Fibroblast of skin of abdomen (primary cell): ENCODE measurements at places on chromosomes 7 and 10.

GRCh38 chr10:50538555-50539398 is 85.0 kb downstream of the SGMS1 start:
- no peak for DNase-seq

DNA sequence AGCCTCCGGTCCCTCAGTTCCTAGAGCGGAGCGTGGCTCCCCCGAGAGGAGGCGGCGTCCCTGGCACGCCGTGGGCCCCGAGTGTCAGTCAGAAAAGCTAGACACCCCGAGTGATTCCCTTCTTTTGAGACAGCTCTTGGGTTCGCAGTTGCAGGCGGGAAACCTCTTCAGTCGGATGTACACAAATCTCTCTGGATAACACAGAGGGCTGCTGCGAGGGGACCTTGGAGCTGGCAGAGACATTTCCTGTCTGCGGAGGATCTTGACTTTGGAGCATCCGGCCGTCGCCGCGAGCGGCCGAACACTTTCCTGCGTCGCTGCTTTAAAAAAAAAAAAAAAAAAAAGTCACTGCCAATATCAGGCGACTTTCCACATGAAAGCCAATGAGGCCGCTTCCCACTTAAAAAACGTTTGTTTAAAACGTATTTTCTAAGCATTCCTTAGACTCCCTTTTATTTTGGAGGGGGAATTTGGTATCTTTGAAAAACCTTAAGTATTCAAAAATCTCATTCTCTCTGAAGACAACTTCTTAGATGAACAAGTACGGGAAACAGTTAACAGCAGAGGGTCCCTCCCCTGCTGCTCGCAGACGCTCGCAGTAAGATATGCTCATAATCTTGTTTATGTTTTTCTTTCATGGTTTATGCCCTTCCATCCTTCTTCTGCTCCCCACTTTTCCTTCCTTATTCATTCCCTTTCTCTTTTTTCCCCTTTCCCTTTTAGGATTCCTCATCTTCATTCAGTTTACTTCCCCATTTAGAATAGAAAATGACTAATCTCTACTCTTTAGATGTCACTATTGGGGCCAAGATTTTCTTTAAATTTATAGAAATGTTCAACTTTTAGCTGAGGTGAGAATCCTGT is 10.0 kb downstream of the HHEX start:
- peak; percentile 51 for DNase-seq

GRCh38 chr10:51602326-51602725 is 97.1 kb downstream of the CSTF2T start:
- DNase-seq, result peak; percentile 26

- DNase-seq, result peak; percentile 81
These were observed 90.4 kb downstream of the KIAA1549 start for GRCh38 chr7:138890499-138891445.

DNA sequence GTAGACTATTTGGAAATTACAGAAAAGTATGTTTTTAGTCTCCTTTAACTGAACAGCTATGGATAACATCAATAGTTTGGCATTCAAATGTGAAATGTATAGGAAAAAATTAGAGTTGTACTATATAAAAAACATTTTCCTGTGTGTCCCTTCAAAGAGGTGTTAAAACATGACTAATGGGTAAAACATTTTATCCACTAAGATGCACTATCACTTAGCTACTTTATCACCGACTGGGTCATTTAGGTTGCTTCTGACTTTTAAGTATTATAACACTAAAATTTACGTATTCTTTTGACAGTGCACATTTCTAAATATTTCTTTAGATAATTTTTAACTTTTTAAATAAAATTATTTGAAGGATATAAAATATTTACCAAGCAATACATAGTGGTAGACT is 77.6 kb downstream of the UBE2H start:
- DNase-seq, result no peak

DNA sequence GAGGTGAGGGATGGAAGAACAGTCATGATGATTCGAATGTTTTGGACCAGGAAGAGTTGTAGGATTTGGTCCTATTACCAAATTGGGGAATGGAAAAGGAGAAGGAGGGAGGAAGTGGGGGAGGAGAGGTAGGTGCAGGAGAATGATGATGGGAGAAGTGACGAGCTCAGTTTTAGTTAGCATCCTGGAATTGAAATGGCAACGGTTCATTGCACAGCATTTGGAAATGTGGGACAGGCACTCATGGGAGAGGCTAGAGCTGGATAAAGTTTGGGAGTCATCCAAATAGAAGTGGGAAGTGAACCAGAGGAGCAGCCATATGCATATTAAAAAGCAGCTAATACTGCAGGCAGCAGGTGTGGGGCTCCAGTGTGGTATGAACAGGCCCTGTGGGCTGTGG is 253.6 kb downstream of the SORCS3 start:
- DNase-seq, result no peak

- DNase-seq, result no peak
These were observed 99.2 kb upstream of the PCBD1 start for GRCh38 chr10:70987396-70988130.

DNA sequence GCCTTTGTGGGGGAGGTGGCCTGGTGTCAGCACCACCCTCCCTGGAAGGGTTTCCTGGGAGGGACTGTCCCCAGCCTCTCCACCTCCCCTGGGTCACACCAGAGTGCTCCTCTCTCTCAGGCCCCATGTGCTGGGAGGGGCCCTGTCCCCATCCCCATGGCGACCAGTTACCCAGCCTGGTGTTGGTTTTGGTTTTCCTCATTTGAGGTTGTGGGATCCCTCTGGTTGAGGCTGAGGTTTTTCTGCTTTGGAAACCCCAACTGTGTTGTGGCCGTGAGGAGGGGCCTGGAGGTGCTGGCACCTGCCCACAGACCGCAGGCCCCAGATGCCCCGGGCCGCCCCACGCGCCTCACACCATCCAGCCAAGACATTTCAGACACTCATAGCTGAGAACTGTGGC is 106.3 kb downstream of the GRK5 start:
- no peak for DNase-seq

DNA sequence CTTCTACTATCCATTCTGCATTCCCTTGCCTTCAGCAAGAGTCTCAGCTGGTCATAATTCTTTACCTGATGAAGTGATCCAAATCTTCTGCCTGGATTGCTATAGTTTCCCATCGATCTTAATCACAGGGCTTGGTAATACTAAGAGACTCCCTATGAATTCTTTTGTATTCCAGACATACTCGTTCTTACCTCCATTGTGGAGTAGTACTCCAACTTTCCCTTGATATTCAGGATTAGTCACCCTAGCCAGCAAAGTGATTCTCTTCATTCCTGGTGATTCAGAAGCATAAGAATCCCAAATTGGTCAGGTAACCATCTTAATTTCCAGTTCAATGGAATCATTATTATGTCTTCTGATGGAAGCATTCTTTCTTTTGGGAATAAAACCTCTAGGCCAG is 96.7 kb downstream of the TWIST1 start:
- peak; percentile 74 for DNase-seq

DNA sequence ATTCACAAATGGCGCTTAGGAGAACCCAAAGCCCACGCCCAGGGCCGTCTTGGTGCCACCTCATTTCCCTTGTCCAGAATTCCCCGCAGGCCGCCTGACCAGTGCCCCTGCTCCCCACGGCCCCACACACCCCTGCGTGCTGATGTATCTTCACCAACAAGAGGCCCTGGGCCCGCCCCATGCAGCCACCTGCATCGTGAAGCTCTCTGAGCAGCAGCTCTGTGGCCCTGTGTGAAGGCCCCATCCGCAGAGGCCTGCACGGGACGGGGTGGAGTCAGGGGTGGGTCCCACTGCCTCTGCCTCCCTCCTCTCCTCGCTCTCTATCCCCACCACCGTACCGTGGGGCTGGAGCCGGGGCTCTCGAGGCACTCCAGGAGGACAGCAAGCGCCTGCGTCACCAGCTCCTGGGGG is 14.7 kb downstream of the BRAT1 start:
- no peak for DNase-seq

GRCh38 chr10:46310851-46311250 is 24.1 kb downstream of the ANTXRL start:
- no peak for DNase-seq

- peak; percentile 10 for DNase-seq
These were observed 219.3 kb upstream of the MKLN1 start for GRCh38 chr7:131108212-131108940.

- no peak for DNase-seq
These were observed 25.6 kb downstream of the MDH2 start for GRCh38 chr7:76073335-76073990.

- no peak for DNase-seq
These were observed 55.7 kb upstream of the CDK1 start for GRCh38 chr10:60722623-60723022.

- DNase-seq, result no peak
These were observed 458.0 kb upstream of the GALNT17 start for GRCh38 chr7:70673778-70674570.

GRCh38 chr7:285731-286130 is 4.2 kb upstream of the FOXL3 start:
- no peak for DNase-seq

GRCh38 chr7:128908750-128909624 is 1.5 kb downstream of the KCP start:
- DNase-seq, result no peak

GRCh38 chr7:47380325-47381133 is 201.4 kb downstream of the TNS3 start:
- peak; percentile 45 for DNase-seq

DNA sequence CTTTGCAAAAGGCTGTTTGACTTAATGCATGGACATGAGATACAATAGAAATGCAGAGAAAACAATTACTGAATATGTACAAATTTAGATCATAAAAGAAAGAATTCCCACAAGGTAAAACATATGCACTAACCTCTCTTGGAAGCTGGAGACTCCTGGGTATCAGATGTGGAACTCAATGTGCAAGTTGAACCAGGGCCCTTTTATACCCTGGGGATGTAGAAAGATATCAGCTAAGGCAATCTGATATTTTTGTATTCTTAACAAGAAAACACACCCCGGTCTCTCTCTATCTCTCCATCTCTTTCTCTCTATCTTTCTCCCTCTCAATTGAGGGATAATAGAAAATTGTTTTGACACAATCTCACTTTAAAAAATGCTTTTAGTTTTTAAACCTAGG is at the start of gene IDI2:
Gene IDI2 (minus strand): TSS at position 177 of the 400 bp plus-strand sequence. CDS start 1,136 bp downstream, outside the sequence.
- no peak for DNase-seq

DNA sequence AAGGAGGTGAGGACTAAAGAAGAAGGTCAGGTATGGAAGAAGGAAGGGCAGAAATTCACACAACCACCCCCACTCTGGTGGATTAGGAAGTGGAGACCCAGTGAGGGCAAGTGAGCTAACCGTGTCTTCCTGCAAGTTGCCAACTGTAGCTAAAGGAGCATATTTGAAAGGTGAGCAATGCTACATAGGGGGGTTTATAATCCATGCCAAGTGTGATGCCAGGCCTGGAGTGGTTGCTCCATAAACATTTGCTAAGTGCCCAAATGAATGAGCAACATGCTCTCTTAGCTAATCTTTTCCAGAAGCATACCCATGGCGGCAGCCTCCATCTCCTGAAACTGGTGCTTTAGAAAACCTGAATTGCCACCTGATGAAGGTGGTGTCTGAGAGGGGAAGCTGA is 121.6 kb downstream of the LRRC18 start:
- DNase-seq, result no peak

DNA sequence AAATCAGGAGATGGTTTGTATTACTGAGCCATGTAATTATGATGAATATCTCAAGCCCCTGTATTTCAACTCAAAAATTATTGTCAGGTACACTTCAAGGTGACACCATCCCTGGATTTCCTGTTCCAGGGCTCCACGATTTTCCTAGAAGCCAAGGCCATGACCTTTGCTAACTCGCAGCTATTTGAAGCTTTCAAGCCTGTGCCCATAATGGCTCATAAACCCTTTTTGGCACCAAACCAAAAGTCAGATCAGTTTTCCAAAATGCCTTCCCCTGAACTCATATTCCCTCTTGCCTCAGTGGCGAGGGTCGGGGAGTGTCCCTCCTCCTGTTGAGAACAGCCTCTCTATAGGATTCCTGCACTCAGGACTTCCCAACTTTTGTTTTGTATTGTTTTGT is 70.8 kb downstream of the HIP1 start:
- no peak for DNase-seq

GRCh38 chr10:9766762-9767161 is 1250.9 kb upstream of the CELF2 start:
- no peak for DNase-seq

DNA sequence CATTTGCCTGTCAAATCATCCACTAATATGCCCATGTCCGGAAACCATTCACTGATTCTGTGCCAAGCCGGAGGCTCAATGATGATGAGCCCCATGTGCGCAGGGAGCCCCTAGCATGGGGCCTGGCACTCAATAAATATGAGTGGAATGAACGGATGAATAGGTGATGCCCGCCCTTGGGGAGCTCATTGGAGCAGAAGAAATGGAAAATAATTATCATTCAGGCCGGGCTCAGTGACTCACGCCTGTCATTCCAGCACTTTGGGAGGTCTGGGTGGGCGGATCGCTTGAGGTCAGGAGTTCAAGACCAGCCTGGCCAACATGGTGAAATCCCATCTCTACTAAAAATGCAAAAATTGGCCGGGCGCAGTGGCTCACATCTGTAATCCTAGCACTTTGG is 11.0 kb downstream of the RHBDD2 start:
- DNase-seq, result peak; percentile 38

GRCh38 chr7:158356454-158356853 is 231.2 kb downstream of the PTPRN2 start:
- DNase-seq, result no peak

DNA sequence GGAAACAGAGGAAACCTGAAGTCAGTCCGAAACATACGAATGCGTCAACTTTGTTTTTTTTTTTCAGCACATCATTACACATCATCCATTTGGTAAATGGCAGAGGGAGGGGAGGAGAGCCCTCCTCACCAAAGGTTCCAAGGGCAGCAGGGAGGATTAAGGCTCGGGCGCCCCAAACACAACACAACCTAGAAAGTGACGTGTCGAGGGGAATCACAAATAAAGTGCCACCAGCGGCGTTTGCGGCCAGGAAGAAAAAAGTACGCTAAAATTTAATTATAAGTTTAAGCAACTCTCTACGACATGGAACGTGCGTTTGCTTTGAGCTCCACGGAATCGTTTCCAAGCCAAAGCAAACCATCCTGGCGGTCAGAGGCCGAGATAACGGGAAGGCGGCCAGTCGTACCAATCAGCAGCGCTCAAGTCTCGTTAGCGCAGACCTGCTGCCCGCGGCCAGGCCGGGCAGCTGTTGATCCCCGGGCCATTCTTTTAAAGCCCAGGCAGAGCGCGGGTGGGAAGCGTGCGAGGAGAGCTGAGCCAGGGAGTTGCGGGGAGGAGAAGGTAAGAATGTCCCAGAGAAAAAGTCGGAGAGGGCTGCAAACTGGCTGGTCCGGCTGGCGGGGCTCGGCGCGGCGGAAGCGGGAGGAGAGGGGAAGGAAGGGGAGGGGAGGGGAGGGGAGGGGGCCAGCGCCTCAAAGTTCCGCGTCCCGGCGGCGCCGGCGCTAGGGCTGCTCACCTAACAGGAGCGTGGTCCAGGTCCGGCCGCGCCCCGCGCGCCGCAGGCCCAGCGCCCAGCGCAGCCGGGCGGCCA is 719 bp downstream of the DPY19L1 start:
- DNase-seq, result peak; percentile 44
